ENCODE measurements at places on chromosomes 3 and 15.

DNA sequence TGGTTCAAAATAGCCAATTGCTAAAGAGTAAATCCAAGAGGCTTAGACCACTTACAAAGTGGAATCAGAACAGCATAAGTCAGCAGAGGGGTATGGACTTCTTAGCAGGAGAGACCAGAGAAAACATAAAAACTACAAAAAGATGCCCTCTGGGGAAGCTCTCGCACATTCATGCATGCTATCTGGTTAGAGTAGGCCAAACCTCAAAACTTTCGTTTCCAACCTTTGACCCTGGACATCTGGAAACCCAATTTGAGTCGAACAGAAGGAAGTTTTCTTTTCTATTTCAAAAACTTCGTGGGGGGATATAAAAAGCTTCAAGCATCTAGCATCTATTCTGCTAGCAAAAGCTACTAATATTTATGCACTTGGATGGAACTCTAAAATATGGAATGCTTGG lies 523.9 kb upstream of the AGTR1 start:
- no peak for DNase-seq

DNA sequence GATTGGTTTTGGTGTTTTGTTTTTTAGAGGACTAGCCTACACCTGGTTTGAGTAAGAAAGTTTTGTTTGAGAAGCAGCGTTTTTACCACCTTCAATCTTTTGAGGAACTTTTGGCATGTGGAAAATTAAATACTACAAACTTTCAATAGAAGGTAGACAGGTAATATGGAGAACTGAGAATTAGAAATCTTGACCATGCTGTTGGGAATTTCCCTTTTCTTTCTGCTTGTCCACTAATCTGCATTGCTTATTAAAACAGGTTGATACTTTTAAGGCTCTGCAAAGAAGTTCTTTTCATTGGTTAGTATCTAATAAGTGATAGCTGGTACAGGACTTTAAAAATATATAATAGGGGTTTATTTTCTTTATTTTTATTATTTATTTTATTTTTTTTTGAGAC lies 31.9 kb downstream of the UBE2E1 start:
- no peak for DNase-seq

- DNase-seq, result no peak
These were observed 24.3 kb upstream of the SV2B start for GRCh38 chr15:91075739-91076138.

DNA sequence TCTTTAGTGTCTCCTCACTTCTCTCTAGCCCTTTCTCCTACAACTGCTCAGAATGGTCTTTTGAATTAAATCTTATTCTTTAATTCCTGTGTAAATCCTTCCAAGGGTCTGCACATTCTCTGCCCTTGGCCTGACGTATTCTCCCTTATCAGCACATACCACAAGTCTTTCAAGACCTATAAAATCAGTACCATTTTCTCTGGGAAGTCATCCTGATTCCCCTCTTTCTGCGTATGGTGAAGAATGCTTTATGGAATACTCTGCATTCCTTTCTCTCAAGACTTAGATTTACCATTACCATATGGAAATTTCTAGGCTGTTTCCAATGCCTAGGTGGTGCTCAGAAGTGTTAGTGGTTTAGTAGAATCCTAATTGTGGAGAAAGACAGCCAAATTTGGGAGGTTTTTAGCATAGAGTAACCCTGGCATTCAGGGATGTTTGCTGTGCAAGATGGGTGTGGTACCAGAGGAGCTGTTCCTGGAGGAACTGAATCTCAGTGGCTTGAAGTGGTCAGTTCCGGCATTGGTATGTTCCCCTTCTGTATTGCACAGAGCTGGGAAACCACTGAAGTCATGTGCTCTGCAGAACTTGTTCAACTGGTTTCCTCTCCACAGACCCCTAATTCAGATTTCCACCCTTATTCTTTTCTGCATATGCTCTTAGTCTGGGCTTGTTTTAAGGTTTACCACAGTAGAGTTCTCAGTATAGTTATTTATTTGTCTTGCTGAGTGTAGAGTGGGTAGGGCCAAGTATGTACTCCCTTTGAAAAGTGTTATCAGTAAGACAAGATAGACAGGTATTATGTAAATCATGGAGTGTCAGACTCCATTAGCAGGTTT lies 24.5 kb downstream of the IQGAP1 start:
- no peak for DNase-seq

- no peak for DNase-seq
These were observed 37.1 kb downstream of the MAP3K13 start for GRCh38 chr3:185399737-185400667.

DNA sequence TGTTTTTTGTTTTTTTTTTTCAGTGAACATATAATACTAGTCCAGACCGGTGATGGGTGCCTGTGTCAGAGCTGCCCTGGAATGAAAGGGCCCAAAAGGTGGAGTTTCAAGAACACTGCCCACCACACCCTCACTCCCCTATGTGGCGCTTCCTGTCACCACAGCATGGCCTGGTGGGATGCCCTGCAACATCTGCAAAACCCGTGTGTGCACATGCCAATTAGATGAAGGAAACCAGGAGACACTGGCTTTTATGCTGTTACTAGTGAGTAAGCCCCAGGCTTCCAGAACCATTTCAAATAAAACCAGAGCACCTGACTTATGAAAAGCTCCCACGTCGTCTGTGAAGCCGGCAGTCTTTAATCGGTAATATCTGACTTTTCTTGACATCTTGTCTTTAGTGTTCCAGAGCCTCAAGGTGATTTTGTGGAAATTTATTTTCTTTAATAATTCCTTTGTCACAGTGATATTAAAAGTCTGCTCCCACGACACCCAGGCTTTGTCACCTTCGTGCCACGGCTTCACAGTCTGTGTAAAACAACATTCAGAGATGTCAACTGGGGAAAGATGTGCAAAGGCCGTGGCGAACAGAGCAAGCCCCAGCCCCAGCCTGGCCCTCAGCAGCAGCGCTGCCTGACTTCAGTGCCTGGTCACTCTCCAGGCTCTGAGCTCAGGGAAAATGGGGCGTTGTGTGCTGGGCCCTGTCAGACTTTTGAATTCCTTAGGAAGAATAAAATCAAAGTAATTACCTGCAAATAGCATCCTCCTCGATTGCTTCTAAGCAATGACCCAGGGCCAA lies 6.4 kb downstream of the CFAP92 start:
- DNase-seq, result no peak

- no peak for DNase-seq
These were observed 28.2 kb downstream of the CSTA start for GRCh38 chr3:122353215-122353614.

- no peak for DNase-seq
These were observed 73.0 kb upstream of the PCSK6 start for GRCh38 chr15:101562428-101563059.

- DNase-seq, result no peak
These were observed 257.5 kb upstream of the LRTM1 start for GRCh38 chr3:55185380-55185779.

- DNase-seq, result no peak
These were observed 19.4 kb upstream of the IQCF6 start for GRCh38 chr3:51798411-51798963.

DNA sequence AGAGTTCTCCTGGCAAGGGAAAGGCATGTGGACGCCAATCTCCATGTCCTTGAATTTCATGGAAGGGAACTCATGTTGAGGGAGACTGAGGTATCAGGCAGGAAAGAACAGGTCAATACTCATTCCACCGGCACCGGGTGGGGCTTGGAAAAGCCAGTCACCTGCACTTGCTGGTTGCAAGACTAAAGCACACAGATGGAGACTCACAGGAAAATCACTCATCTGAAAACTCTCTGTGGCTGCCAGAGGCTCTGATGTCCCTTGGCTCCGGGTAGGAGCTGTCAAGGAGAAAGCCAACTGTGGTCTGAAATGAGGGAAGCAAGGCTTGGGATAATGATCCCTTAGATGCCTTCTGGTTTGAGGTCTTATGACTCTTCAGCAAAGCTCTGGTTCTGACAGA lies 8.7 kb upstream of the CGNL1 start:
- no peak for DNase-seq

- no peak for DNase-seq
These were observed 185.5 kb downstream of the ADAMTS9 start for GRCh38 chr3:64502284-64502683.

- DNase-seq, result no peak
These were observed 1.9 kb downstream of the LOXL1 start for GRCh38 chr15:73928241-73928579.

GRCh38 chr3:137766041-137766875 lies 2.1 kb downstream of the SOX14 start:
- no peak for DNase-seq

GRCh38 chr3:185457376-185457775 lies 41.5 kb downstream of the TMEM41A start:
- no peak for DNase-seq

GRCh38 chr3:33437556-33438283 lies 2.5 kb downstream of the UBP1 start:
- DNase-seq, result no peak

- DNase-seq, result no peak
These were observed 225.6 kb downstream of the NFKBIZ start for GRCh38 chr3:102074946-102075345.

DNA sequence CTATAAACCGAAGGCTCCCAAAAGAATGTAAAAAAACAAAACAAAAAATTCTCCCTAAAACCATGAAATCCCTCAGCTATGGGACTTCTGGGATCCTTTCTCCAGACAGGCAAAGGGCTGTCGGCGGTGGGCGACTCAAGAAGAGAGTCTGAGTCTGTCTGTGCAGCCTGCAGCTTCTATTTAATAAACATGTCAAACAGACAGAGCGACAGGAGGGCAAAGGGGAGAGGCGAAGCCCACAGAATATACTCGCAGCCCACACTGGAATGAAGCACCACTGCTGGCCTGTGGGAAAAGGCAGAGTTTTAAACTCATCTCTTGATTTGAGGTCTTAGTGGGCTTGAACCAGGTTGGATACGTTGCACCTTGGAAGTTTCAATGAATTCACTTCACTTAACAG lies 40.2 kb downstream of the ISL2 start:
- no peak for DNase-seq

GRCh38 chr3:136245691-136246090 lies 4.4 kb upstream of the PCCB start:
- no peak for DNase-seq

DNA sequence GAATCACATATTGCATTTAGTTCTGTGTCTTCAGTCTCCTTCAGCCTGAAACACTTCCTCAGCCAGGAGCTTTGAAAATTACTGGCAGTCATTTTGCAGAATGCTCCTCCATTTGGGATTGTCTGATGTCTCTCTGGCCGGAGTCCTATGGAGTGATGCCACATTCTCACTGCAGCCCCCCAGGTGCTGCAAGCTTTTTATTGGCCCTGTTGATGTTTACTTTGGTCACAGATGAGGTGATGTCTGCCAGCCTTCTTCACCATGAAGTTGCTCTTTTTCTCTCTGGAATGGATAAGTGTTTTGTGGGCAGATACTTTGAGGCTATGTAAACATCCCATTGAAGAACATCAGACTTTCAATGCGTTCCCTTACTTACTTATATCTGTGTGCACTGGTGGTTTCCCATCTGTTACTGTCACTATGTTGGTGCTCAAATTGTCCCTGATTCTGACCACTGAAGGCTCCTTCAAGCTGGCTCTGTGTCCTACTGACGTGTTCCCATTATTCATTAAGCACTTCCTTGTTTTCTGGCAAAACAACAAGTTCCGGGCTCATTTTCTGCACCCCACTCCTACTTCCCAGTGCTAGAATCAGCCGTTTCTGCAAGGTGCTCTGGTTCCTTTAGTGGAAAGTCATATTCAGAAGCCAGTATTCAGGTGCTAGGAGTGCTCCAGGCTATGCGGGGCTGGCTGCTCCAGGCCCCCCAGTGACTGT lies 1.4 kb upstream of the CLEC3B start:
- DNase-seq, result no peak

GRCh38 chr3:188528396-188528795 lies 374.4 kb downstream of the LPP start:
- no peak for DNase-seq

DNA sequence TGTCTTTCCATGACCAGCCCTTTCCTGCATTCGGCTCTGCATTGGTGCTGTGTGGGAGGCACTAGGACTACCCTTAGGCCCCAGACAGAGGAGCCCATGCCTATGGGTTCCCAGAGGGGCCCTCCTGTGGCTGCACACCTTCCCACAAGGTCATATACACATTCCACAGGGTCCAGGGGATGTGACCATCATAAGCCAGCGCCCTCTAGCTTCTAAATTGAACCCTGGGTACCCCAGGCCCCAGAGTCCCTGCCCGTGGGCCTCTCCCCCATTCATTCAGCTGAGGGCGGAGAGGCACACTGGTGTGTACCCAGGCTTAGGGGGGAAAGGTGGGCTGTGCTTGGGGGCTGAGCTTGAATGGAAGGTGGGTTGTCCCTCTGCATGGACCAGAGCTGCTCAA lies 10.2 kb upstream of the SLC6A6 start:
- no peak for DNase-seq

GRCh38 chr3:16182183-16182582 lies 7.7 kb downstream of the GALNT15 start:
- DNase-seq, result no peak

DNA sequence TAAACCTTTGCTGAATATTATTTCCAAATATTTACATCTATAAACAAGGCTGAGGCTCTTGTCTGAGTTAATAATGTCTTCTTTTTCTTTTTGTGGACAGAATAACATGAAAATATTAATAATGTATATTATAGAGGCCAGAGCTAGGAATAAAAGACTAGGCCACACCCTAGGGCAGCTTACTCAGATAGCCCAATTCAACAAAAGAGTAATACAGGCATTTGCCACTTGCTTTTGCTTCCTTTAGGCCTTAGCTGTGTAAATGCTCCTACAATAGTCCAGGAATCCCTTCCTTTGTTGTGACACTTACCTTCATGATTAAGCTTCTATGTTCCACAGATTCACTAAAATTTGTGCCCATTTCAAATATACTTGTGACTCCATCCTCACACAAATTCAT lies 16.5 kb downstream of the IMPG2 start:
- DNase-seq, result no peak

DNA sequence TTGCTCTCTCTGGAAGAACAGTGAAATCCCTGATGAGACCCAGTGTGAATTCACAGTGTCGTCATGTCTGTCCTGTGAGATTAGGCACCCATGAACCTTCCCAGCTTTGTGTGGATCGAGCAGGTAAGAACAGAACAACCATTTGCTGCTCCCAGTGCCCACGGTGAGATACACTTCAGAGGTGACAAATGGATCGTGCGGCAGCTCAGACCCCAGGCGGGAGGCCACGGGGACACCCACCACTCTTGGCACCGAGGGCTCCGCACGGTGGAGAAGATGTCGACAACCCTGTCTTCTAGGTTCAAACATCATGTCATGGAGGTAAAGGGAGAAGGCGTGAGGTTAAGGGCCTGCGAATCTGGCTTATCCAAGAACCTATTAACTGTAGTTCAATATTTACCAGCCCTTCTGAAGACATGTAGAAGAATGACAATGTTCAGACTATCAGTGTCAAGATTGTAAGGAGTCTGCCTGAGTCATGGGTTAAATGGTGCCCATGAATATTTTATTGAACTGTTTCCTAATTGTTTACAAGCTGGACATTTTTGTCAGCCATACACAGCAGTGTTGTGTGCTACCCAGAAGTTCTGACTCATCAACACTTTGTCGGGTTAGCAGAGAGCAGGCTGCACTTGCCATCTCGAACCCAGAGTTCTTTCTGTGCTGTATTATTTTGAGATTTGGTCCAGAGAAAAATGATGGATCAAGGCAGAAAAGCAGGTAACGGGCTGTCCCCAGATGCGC lies 15.5 kb upstream of the PCSK6 start:
- DNase-seq, result no peak

DNA sequence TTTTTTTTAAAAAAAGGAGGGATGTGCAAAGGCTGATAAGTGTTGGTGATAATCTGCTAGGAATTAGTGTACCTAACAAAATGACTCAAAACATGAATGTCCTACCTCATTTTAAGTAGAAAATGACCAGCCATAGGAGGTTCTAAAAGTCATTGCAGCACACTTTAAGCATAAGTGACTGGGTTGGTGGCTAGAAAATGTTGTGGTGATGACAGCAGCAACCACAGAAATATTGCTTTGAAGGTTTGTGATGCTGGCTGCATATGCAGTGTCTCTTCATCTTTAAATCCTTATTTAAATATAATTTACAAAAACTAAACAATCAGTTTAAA lies 55.2 kb downstream of the CMSS1 start:
- no peak for DNase-seq
